ENCODE measurements at places on chromosomes 1 and 21.

- DNase-seq = no peak
Observed at GRCh38 chr1:53755874-53756273, 16.9 kb upstream of the GLIS1 start.

- no peak for DNase-seq
Observed at GRCh38 chr1:230745071-230745470, 2.1 kb upstream of the CAPN9 start.

DNA sequence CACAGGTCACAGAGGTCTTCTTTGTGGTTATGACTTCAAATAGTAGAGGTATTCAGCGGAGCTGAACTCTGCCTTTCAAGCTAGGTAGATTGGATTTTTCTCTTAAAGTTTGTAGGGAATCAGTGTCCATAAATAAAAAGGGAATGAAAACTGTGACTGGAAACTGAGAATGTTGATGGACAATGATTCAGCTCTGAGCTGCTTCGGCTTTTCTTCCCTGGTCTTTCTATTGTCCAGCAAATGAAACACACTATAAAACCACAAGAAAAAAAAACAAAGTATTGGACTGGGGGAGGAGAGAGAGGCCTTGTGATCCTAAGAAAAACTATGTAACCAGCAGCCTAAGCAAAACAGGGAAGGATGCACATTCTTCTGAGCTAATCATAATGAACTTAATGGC, 11.1 kb downstream of the TNNI3K start:
- no peak for DNase-seq

- no peak for DNase-seq
Observed at GRCh38 chr1:209896346-209896745, 41.7 kb upstream of the SYT14 start.

GRCh38 chr1:53551428-53551995, 92.3 kb downstream of the DMRTB1 start:
- no peak for DNase-seq

DNA sequence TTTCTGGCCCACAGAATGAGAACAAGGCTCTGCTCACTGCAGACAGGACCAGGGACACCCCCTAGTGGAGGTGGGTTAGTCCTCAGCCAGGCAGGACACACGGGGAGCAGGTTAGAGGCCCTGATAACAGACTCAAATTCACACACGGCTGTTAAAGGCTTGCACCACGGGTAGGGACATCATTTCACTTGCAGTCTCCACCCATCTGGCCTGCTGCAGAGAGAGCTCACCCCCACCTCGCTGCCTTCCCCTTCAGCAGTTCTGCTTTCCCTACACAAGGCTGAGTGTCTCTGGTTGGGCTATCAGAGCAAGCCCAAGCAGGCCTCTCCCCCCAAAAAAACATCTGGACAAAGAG, 20.6 kb downstream of the MEF2D start:
- no peak for DNase-seq

DNA sequence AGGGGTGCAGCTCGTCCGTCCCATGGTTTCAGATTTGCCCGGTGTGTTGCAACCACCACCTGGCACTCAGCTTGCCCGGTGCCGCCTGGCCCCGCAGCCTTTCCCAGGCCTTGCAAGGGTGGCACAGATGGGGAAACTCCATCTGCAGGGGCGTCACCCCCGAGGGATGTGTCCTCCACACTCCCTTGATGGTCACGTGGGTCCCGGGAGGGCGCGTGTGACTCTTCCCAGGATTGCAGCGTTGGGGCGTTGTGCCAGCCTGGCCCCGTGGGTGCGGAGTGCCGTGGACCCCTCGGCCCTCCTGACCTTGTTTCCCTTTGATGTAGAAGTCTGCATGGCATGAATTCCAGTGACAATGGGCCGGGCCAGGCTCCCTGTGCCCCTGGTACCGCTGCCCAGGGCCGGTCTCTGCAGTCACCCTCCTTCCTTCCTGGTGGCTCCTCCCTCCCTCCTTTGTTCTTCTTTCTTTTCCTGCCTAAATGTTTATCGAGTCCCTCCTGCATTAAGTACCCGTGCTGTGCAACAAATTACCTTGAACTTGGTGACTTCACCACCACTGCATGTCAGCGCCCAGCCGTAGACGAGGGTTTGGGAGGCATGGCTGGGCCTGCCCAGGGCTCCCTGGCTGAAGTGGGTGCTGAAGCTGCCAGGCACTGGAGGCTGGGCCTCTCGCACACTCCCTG, 22.9 kb downstream of the RRP1 start:
- DNase-seq = no peak

Data from activated T-helper 1 cell treated with Interleukin-2 at 50 U/mL for 16 hours (primary cell).